Endothelial cell (in vitro differentiated cells): ENCODE measurements at places on chromosomes 6 and 20.

DNA sequence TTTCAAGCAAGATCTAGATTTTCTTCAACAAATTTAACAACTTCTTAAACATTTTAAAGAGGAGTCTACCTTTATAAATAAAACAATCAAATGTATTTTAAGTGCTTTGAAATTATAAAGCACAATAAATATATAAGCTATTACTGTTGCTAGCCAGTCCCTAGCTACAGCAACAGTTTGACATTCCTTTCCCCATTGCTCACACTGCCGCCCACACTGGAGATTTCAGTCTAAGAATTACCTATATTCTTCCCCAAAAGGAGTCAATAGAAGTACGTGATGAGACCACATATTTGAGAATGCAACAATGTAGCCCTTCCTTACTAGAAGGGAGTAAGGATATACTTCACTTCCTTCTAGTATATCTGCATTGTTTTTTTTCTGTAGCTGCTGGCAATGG lies 65.3 kb upstream of the RNF146 start:
- no peak for DNase-seq

DNA sequence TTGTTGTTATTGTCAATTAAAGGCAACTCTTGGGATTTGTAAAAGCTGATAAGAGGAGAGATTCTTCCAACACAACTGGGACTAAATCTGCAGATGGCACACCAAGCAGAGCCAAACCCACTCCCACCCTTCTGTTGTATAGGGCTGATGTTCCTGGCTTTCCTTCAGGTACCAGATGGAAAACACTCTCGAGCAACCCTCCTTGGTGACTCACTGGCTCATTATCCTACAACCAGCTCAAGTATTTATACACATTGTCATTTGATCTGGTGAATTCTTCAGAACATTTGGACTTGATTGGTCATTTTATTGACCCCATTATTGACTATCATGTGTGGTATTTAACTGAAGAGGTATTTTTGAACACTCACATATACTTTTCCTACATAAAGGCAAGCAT lies 190.3 kb upstream of the PCSK2 start:
- no peak for DNase-seq

DNA sequence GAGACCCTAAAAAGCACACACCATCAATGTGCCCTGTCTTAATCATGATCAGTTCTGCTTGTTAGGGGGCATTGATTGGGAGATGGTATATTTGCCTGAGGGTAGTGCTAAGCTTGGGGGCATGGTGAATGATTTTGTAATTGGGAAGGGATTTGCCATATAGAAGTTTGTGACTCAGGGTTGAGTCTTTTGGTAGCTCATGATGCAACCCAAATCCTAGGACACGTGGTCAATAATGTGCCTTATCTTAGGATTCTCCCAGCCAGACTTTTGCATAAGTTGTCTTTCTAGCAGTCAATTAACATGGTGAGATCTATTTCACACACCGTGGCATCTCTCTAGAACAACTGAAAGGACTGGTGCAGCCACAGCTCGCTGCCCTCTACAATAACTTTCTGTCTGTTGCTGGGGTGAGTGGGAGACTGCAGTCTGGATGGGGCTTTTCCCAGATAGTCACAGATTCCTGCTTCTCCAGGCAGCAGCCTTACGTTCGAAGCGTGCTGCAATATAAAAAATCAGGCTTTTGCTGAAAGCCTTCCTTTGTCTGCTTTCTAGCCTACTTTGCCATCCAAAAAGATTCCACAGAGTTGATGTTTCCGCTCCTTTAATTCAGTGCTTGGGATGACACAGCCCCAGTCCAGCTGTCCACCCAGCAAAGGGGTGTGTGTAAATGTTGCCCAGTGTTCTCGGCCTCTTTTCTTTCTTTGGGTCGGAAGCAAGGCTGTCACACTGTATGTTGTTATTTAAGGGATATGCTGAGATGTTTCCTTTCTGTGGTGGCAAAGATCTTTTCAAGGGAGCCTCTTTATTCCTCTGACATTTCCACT lies 58.9 kb downstream of the ID4 start:
- DNase-seq = no peak

- DNase-seq = no peak
Observed at GRCh38 chr6:167238694-167239467, 52.2 kb upstream of the UNC93A start.

GRCh38 chr6:69820018-69820417 lies 23.2 kb upstream of the LMBRD1 start:
- no peak for DNase-seq

- no peak for DNase-seq
Observed at GRCh38 chr6:164102693-164103092, 688.2 kb downstream of the QKI start.

- no peak for DNase-seq
Observed at GRCh38 chr6:166341977-166342348, 382 bp downstream of the SFT2D1 start.

GRCh38 chr6:167396068-167396658 lies 71.3 kb downstream of the TTLL2 start:
- no peak for DNase-seq

DNA sequence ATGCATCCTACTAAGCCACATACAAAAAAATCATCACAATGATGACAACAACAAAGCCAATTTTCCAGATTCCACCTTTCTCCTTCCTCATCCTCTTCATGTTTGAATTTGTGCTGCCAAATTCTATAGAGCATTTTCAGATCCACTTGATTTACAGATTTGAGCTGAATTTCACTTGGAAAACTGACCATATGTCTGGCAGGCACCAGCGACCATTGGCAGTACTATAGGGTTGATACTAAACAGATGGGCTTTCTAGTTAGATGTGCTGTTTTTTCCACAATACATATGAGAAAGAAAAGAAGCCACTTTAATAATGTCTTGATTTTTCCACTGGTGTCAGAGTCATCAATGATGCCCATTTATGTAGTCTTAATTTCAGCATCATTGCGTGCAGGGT lies 127.0 kb downstream of the PHACTR3 start:
- no peak for DNase-seq

GRCh38 chr6:119322034-119322433 lies 27.5 kb downstream of the MAN1A1 start:
- no peak for DNase-seq

- DNase-seq = no peak
Observed at GRCh38 chr6:39209360-39209811, 19.9 kb downstream of the KCNK5 start.
